Kidney (tissue), 22 donors: ENCODE measurements at places on chromosomes 16 and 17. TPM values are rescaled to one million over a fixed set of nuclear protein-coding genes. Genes with fewer than 3 reads are reported as not detected.

The RBFOX1 gene
- total RNA-seq = 0.66 TPM

The CCL7 gene
- total RNA-seq = not detected

The KPNB1 gene
- 220 TPM for total RNA-seq

The NPIPB5 gene
- total RNA-seq = 263 TPM

The LRRC36 gene
- total RNA-seq = 2.6 TPM

The CCDC200 gene
- total RNA-seq = not detected

The QPRT gene
- total RNA-seq = 13.9 TPM

The NATD1 gene
- total RNA-seq = 14.2 TPM
